Right cardiac atrium (tissue), 5 donors: ENCODE measurements at places on chromosomes 7 and 10. TPM values are rescaled to one million over a fixed set of nuclear protein-coding genes. Genes with fewer than 3 reads are reported as not detected.

DNA sequence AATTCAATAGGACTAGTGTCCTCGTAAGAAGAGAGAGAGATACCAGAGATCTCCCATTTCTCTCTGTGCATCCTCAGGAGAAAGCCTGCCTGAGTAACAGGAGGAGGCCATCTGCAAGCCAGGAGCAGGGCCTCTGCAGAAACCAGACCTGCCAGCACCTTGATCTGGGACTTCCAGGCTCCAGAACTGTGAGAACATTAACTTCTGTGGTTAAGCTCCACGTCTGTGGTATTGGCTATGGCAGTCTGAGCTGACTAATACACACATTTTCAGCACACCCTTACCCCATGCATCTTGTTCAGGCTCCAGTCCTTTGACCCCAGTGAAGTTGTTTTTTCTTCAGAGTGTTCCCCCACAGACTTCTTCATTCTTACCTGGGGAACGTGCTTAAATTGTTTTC is 3.1 kb upstream of the CRTAC1 start:
- no peak for DNase-seq

DNA sequence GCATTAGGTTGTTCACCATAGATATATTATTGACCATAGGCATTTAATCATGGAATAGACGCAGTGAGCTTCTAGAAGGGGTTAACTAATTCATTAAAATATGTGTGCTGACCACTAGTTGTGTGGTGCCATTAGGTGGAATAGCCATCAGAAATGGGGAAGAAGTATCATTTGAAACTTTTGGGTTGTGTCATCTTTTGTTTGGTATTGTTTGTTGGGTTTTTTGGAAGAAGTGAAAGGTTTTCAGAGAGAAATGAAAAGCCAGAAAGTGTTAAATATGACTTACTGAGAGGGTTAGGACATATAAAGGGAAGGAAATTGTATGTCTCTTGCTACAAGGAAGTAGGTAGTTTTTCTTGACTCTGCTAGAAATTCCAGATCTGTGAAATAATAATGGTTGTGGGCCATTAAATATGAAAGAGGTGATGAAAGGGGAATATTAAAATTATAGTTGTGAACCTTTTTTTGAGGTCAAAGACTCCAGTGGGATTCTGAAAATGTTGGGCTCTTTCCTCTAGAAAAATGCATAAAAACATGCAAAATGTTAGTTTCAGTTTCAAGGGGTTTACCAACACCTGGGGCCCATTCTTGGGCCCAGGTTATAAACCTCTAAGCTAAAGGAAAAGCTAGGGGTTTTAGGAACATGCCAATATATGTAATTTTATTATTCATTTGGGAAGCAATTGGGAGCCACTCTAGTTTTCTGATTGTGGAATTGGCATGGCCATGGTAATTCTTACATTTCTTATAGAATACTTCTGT is 348.5 kb downstream of the BBS9 start:
- no peak for DNase-seq

- no peak for DNase-seq
These were observed 100.9 kb upstream of the TAS2R16 start for GRCh38 chr7:123096434-123096833.

- peak; percentile 75 for DNase-seq
These were observed 825 bp downstream of the RAB11FIP2 start for GRCh38 chr10:118045837-118046394.

PLCE1 gene
- total RNA-seq, result 20.9 TPM

MYPN gene
- 81.6 TPM for total RNA-seq

JAKMIP3 gene
- 0.39 TPM for total RNA-seq

ANXA8 gene
- 1.3 TPM for total RNA-seq
